ENCODE measurements at places on chromosomes 4 and X.

GRCh38 chr4:169167957-169168858, 102.5 kb downstream of the SH3RF1 start:
- no peak for DNase-seq

GRCh38 chrX:51824061-51824460, 69.4 kb upstream of the MAGED1 start:
- DNase-seq, result no peak

DNA sequence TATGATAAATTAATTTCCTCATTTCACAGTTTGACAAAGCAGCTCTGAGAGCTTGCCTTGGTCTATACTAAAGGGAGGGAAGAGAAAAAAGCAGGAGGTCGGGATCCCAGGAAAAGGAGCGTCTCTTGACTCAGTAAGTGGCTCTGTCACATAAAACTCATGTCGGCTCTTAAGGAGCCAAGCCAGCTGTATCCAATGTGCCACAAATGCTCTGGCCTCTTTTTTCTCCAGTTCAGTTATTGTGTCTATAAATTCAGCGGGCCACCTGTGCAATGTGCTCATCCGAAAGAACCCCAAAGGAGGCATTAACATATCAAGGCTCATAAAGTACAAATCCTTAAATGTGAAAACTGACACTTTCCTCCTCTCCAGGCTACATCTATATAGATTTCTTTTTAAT, 337.7 kb upstream of the FAM241A start:
- DNase-seq, result no peak

DNA sequence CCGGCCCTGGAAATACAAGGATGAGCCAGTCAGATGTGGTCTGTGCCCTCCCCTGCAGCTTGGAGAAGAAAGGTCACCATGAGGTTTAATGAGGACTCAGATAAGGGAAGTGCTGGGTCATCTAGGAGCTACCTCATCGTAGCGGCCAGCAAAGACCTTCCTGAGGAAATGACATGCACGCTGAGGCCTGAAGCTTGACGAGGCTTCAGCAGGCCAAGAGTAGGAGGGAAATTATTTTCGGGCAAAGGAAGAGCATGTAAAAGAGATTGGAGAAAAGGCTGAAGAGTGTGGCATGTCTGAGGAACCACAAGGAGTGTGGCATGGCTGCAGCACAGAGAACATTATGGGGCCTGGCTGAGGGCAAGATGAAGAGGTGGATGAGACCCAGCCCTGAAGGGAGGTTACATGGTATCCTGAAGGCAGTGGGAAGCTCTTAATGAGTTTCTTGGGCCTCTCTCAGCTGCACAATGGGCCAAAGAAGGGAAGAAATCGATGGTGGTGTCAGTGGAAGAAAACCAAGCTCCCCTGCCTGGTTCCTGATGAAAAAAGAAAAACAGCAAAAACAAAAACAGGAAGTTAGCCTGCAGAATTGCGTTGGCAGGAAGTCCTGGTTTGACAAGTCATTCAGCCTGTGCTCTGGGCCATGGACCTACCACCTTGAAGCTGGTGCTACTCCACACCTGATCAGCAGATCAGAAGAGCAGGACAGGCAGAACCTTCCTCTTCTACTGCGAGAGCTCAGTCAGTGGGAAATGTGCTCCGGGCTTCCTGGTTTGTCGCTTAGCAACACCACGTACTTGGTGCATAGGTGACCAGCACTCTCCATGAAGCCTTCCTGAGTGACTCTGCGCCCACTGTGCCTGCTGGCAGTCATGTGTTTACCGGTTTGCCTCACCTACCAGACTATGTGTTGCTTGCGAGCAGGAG, 134.5 kb upstream of the KLF3 start:
- peak; percentile 49 for DNase-seq

DNA sequence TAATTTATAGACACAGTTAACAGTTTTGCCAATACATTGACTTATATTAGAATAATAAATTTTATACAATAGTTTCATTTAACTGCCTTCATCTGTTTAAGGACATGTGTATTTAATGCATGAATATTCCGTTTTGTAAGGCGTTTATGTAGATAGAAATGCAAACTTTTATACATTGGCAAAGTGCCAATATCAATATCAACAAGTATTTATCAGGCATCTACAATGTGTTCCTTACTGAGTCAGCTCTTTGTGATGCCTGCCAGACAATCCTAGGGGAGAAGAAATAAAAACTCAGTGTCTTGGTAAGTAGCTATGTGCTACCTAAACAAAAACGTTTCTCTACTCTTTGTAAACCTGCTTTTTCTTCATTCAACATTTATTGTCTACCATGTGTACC, 1142.2 kb downstream of the C4orf33 start:
- no peak for DNase-seq

GRCh38 chrX:139844163-139844562, 88.7 kb downstream of the ATP11C start:
- DNase-seq, result no peak

GRCh38 chr4:99275050-99275449, 15.7 kb downstream of the ADH1A start:
- no peak for DNase-seq

DNA sequence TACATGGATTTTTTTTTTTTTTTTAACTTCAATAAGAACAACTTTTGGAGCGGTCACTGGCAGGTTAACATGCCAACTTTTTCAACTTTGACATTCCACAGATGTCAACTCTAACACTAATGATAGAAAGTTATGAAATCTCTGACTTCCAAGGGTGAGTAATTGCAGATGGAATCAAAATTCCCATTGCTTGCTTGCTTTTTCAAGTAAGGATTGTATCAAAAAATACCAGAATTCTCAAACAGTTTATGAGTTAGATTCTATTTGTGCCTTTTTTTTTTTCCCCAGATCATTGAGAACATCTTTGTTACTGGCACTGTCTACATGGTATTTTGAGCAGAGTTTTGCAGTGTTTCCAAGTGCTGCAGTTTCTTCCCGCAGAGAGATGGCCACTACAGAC, 50.3 kb upstream of the OTUD4 start:
- no peak for DNase-seq

DNA sequence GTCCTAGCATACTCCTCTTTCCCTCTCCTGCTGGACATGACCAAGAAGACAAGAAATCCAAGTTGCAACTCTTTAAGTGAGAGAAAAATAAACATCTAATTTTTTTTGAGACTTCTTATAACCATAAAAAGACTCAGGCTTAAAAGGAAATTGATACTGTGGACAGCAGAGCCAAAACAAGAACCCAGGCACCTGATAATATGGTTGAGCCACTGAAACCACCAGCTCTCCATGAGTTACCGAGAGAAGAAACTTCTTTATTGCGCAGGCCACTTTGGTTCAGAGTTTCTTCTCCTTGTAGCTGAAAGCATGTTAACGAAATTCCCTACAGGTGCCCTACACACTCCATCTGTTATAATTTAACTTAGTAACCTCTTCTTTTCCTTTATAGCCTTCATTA, 11.3 kb upstream of the SPCS3 start:
- DNase-seq, result no peak

DNA sequence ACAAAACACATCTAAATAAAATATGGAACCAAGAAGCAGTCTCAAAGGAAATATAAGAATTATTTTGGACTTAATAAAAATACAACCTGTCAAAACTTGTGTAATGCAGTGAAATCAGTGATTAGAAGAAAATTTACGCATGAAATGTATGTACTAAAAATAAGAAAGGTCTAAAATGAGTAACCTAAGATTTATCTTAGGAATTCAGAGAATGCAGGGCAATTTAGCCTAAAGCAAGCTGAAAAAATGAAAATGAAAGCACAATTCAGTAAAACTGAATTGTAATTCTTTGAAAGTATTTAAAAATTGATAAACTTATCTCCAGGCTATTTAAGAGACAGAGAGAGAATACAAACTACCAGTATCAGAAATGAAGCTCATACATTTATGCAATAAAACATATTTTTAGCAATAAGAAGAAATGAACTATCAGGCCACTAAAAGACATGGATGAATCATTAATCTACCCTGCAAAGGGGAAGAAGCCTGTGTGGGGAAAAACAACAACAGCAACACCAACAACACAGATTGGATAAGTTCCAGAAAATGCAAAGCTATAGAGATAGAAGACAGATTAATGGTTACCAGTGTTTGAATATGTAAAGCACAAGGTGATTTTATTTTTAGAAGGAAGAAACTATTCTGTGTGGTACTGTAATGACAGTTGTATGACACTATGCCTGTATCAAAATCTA, 442.0 kb upstream of the ADGRL3 start:
- no peak for DNase-seq

DNA sequence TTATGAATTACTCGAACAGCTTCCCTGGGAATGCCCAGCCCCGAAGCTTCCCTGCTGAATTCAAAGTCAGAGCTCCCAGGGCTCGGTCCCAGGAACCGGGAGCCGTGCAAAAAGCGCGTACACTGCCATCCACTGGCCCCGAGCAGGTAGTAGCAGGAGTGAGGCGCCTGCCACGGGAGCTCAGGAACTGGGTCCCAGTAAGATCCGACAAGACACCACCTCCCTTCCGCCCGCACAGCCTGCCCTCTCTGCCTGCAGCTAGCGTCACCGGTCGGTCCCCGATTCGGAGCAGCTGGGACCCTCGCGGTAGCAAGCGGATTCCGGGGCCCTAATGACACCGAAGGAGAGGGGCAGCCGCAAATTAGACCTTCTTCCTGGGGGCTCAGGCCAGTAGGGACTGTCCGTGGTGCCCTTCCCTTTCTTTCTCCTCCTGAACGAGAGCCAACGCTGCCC, 1.2 kb downstream of the CORIN start:
- DNase-seq, result peak; percentile 94

DNA sequence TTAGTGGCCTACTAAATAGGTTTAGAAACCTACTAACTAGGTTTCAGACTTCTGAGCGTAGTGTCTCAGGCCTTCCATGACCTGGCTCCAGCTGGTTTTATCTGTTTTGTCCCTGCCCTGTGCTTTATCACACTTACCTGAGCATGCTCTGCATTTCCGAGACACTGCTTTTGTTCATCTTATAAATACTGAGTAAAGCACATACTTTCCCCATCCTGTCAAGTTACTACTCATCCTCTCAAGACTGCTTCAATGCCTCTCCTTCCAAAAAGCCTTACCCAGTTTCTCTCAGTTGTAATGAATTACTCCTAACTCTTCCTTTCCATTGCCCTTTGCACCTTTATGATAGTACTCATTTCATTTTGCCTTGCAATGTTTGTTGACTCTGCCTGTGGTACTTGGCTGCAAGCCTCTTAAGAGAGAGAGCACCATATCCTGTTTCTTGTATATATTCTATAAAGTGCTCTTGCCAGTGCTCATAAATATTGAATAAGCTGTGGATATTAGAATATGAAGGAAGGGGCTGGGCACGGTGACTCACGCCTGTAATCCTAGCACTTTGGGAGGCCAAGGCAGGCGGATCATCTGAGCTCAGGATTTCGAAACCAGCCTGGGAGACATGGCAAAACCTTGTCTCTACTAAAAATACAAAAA, 34.4 kb downstream of the SLAIN2 start:
- no peak for DNase-seq

DNA sequence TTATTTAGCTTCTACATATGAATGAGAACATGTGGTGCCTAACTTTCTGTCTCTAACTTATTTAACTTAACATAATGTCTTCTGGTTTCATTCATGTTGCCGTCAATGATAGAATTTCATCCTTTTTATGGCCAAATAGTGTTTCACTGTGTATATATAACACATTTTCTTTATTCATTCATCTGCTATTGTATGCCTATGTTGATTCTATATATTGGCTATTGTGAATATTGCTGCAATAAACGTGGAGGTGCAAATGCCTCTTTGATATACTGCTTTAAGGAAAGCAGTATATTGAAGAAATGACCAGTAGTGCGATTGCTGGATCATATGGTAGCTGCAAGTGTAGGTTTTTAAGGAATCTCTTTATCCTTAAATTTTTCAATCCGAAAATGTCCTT, 10.0 kb upstream of the CSN1S1 start:
- DNase-seq, result no peak

GRCh38 chrX:79452881-79453280, 85.7 kb upstream of the ITM2A start:
- no peak for DNase-seq

DNA sequence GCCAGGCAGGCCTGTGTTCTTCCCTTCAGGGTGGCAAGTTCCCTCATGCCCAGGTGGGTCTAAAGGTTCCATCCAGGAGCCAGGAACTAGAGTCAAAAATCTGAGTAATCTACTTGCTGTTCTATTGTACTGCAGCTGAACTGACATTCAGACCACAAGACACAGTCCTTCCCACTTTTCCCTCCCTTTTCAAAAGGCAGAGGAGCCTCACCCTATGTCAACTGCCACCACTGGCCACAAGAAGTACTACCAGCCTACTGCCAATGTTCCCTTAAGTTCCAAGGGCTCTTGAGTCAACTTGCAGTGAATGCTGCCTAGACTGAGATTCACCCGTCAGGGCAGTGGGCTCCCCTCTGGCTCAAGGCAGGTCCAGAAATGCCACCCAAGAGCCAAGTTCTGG, 133.5 kb downstream of the FAM47B start:
- peak; percentile 49 for DNase-seq

DNA sequence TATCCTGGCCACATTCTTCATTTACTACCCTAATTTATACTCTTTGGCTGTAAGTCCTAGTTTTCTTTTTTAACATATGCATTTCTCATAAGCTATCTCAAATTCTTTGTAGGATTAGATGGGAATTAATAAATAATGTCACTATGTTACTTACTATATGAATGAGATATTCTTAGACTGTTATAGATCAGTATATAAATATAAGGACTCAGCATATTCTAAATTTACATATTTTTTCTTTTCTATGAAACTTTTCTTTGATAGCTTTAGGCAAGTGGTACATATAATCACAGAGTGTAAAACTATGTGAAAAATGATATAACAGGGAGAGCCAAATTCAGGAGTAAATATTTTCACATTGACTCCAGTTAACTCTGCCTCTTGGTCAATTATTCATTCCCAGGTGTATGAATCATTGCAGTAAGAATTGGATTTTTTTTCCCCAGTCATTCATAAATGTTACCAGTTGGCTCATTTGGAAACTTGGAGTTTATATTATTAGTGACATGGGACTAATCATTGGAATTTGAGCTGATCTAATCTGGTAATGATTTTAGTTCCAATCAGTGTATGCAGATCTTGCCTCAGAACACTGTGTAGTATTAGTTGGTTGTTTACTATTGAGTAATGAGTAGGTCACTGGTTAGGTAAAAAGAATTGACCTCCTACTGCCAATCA, 25.3 kb downstream of the FHIP1A start:
- DNase-seq, result no peak

- DNase-seq, result no peak
Measured at GRCh38 chrX:8190341-8190830, 19.3 kb upstream of the VCX2 start.

DNA sequence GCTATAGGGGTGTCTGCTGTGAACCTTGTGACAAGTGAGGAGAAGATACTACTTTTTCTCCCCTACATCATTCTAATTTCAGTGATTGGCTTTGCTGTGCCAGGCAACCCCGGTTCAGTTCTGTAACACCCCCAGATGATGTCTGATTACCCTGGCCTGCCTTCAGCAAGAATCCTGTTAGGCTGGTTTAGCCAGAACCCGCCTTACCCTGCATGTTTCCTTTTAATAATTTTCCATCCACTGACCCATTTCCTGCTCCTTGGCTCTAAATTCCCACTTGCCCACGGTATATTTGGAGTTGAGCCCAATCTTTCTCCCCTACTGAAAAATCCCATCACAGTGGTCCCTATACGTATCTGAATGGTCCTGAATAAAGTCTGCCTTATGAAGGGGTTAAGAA, 46.5 kb upstream of the HPSE start:
- no peak for DNase-seq

Measured in endodermal cell (in vitro differentiated cells).